Vagina (tissue), 2 donors: ENCODE measurements at places on chromosomes 6 and 20.

GRCh38 chr6:136798044-136798443 lies 5.8 kb upstream of the MAP3K5 start:
- no peak for DNase-seq

DNA sequence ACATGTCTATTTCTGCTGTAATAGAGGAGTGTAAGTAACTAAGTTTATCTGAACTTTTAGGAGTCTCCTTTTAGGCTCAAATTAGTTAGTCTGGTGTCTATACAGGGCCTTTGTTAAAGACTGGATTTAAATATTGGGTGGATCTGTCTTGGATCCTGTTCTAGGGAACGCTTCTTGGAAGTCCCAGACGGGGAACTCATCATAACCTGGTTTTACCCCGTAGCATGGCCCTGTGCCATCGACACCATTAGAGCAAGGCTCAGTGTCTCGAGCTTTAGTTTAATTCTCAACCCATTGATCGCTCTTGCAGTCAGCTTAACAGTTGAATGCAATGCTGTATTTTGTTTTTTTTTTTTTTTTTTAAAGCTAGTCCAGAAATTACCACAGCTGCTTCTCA lies 89.9 kb downstream of the CARMIL1 start:
- no peak for DNase-seq

GRCh38 chr6:160927416-160927815 lies 64.2 kb upstream of the MAP3K4 start:
- no peak for DNase-seq

DNA sequence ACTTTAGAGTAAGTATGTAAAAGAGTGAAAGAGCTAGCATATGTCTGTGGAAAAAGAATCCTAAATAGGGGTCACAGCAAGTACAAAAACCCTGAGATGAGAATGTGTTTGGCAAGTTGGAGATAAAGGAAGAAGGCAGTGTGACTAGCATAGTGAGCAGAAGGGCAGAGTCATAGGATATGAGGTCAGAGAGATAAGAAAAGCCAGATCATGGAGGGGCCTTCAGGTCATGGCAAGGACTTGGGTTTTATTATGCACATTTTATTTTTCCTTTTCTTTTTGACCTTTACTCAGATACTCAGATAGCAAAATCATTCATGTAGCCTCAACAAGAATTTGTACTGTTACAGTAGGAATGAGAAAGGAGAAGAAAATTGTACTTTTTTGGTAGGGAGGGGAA lies 138.0 kb downstream of the GJA1 start:
- no peak for DNase-seq

- no peak for DNase-seq
These were observed at the start of gene COL21A1 for GRCh38 chr6:56246881-56247653. COL21A1 (minus strand) TSS chr6:56247580; CDS start chr6:56182618, 64,962 bp downstream.

GRCh38 chr6:39300739-39301138 lies 13.5 kb downstream of the KCNK17 start:
- no peak for DNase-seq

GRCh38 chr6:158903801-158904200 lies 84.6 kb upstream of the EZR start:
- no peak for DNase-seq

DNA sequence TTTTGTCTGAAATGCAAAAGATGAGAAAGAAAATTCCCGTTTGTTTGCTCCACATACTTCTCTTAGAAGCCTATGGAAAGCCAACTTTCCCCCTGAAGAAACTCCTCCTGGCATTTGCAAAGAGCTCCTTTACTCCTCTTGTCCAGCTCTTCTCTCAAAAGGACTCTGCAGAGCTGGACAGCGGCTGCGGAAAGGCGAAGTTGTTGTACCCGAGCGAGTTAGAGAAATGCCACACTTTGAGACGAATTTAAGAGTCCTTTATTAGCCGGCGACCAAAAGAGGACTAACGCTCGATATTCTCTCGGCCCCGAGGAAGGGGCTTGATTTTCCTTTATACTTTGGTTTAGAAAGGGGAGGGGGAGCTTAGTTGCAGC lies 157.8 kb downstream of the TRIM27 start:
- no peak for DNase-seq

DNA sequence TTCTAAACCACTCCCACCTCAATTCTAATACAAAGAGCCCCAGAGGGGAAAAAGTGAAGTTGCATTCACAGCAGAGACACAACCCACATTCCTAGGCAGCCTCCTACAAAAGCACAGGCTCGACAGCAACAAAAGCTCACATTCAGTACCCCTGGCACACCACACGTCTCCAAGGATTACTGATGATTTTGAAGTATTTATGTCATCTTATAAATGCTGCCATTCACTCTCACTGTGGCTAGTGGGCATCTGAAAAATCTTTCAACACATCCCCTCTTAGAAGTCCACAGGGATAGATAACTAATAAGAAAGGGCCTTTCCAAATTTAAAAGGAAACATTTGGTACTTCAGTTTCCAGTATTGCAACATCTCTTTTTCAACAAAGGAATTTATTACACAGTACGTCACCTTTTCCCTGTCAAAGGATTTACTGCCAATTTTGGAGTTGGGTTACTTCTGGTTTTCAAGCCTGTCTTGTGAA lies 146.7 kb downstream of the TASP1 start:
- no peak for DNase-seq

DNA sequence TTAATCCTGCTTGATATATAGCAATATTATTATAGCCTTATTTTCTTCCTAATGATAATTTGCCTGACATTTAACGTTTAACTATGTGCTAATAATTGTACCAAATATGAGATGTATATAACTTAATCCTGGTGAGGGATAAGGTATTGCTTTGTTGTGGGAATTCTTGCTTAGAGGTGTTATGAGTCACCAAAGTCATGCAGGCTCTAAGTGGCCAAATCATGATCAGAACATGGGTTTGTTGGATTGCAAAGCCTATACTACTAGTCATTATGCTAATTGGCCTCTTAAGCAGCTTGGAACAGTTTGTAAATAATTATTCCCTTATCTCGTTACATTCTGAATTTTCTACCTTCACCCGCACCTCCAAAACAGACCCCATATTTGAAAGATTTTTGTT lies 21.9 kb upstream of the C6orf141 start:
- no peak for DNase-seq

- DNase-seq: no peak
These were observed 253.2 kb downstream of the UST start for GRCh38 chr6:148999929-149000468.

DNA sequence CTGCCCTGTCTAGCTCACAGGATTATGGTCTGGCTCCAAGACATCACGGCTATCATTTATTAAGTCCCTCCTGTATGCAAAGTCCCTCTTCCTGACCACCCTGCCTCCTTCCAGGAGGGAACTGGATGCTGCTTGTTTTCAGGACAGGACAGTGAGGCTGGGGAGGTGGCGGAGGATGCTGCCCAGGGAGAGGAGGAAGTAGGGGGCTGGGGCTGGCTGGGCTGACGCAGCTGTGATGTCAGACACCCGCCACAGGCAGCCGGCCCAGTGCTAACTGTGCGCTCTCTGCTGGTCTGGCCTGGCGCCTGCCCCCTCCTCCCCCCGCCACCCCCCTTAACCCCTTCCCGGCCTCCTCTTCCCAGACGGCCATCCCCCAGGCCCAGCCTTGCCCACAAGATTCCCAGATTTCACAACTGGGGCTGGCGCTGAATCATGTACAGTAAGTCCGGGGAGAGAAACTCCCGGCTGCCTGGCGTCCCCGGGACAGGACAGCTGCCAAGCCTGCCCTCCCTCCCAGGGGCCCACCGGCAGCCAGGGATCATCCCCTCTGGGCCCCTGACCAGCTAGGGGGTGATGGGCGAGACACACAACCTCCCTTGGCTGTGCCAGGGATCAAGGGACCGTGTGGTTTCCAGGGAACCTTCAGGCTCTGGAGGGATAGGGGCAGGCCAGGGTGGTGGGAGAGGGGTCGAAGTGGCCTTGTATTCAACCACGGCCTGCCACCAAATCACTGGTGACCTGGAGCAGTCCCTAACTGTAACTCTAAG lies 118.1 kb downstream of the CEBPB start:
- peak; percentile 98 for DNase-seq

- DNase-seq: no peak
These were observed 23.0 kb downstream of the SLC23A2 start for GRCh38 chr20:4978050-4978918.

DNA sequence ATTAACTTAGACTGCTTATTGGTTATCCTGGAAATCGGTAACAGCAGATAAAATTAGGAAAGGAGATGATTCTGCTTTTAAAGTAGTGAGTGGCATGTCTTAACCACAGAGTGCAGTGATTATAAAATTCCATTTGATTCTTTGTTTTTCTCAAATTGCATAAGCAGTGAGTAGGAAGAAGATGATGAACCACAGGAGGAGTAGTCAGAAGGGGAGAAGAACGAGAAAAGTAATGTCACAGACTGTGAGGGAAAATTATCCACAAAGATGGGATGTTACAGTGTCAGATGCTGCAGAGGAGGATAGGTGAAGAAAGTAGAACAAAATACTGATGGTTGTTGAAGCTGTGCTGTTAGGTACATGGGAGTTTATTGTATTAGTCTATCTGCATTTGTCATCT lies 63.0 kb downstream of the ITCH start:
- DNase-seq: no peak

DNA sequence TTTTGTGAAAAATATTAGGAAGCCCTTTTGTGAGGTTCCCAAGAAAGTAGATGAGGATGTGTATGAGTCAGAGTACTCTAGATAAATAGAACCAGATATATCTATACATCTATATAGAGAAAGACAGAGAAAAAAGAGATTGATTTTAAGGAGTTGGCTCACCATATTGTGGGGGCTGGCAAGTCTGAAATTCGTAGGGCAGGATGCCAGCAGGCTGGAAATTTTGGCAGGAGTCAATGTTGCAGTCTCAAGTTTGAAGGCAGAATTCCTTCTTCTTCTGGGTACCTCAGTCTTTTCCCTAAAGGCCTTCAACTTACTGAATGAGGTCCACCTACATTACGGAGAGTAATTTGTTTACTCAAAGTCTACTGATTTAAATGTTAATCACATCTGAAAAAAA lies 65.3 kb upstream of the SAMD3 start:
- no peak for DNase-seq

- no peak for DNase-seq
These were observed 86.2 kb downstream of the CDS2 start for GRCh38 chr20:5212907-5213487.

DNA sequence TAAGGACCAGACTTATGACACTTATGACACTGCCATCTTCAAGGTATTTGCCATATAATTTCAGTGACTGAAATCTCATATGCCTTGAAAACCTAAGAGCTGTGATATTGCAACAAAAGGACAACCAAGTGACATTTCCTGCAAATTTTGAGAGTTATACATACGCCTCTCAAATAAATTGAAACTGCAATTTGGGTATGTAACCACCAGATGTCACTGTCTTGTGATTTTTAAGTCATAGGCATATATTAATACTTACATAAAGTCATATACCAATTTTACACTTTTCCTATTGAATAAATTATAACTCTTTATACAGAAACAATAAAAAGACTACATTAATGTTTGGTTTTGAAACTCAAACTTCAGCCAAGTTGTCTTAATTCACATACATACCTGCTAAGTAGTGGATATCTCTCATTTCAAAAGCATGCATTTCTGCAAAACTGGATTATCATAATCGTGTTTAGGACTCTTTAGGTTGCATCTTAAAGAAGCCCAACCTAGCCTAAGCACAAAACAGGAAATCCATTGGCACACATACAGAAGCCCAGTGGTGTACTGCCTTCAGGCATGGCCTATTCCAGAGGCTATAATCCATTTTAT lies 180.2 kb downstream of the PACRG start:
- no peak for DNase-seq

GRCh38 chr6:114068116-114068515 lies 97.2 kb upstream of the HDAC2 start:
- no peak for DNase-seq

DNA sequence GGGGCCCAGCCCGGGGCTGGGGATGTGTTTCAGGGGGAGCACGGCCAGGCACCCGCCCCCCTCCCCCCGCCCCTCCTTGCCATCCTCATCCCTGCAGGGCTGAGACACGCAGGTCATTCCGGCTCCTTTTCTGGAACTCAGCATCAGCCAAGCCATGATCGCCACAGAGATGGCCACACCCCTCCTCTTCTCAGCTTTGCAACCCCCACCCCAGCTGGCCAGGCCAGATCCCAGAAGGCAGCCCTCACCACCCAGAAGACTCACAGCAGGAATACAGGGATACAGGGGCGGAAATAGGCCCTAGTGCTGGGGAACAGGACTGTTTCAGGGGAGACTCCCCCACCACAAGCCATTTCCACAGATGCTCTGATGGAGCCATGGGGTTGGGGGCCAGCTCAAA lies 33.5 kb downstream of the YTHDF1 start:
- no peak for DNase-seq

GRCh38 chr6:149114167-149114566 lies 203.3 kb upstream of the TAB2 start:
- DNase-seq: no peak

- DNase-seq: no peak
These were observed 70.9 kb downstream of the SCAND1 start for GRCh38 chr20:35883336-35883777.

GRCh38 chr6:30615219-30615957 lies 1.7 kb downstream of the PPP1R10 start:
- no peak for DNase-seq

- DNase-seq: no peak
These were observed 149.0 kb upstream of the SGK1 start for GRCh38 chr6:134466771-134467525.

GRCh38 chr6:45997875-45998506 lies 17.7 kb downstream of the CLIC5 start:
- DNase-seq: no peak

- DNase-seq: no peak
These were observed 64.9 kb downstream of the DLL1 start for GRCh38 chr6:170225852-170226417.

DNA sequence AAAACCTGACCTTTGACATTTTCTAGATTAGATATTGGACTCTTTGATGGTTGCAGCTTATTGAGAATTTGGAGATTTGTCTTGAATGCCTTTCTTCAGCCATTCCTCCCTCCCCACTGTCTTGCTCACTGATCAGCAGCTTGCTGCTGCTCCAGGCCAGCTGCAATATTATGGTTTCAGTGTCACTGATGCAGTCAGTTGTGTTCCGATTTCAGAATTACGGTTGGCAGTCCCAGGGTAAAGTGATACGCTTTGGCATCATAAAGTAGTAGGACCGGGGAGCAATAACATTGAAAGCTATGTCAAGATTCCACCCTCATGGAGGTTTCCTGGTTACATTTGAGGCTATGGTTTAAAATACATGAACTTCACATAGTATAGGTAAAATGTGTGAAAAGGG lies 152.6 kb downstream of the BCKDHB start:
- DNase-seq: no peak

GRCh38 chr6:15166121-15166520 lies 79.7 kb upstream of the JARID2 start:
- DNase-seq: no peak
